ENCODE measurements at places on chromosomes 3 and 15. TPM values are rescaled to one million over a fixed set of nuclear protein-coding genes. Genes with fewer than 3 reads are reported as not detected.

Gene LTF
- total RNA-seq = 0.14 TPM

Gene IMPG2
- total RNA-seq = 0.14 TPM

Gene PPP1R14D
- not detected for total RNA-seq

Gene CNTN4
- 2.9 TPM for total RNA-seq
